ENCODE measurements at places on chromosomes 7 and 10.

DNA sequence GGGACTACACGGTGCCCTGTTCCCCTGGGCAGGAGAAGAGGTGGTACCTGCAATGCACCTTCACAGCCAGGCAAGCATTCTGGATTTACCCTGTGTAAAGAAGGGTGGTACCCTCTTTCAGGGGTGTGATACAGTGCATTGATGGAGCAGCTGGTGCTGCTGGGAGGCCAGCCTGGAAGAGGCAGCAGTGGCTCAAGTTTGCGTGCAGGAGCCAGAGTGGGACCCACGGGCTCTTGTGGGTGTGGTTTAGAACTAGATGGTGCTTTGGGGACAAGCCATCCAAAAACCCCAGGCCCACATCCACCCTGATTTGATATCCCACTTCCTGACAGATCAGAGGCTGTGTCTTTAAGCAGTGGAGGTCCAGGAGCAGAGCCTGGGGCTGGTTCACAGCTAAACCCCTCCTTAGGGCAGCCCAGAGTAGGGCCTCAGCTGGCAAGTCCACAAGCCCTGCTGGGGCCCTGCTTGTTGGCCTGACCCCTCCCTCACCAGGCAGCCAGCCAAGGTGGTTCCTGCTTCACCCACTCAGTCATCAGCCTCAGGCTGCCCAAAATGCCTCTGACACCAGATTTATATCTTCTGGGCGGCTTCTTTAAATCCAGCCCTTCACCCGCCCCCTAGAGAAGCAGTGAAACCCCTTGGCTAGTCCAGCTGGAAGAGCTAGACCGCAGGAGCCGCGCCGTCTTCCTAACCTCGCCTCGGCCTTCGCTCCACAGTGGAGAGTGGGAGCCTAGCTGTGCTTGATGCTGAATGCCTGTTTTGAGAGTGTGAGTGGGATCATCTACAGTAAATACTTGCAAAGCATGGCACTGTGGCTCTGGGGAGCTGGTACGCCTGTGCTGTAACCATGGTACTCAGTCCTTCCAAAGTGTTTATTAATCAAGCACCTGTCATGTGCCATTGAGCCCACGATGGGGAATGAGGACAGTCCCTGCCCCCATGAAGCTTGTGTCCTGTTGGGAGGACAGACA lies 1.4 kb upstream of the ASIC3 start:
- no peak for DNase-seq

- DNase-seq = no peak
Measured at GRCh38 chr7:31236868-31237267, 103.7 kb downstream of the NEUROD6 start.

GRCh38 chr7:3055626-3056025 lies 12.0 kb upstream of the CARD11 start:
- no peak for DNase-seq

- no peak for DNase-seq
Measured at GRCh38 chr7:48703466-48703865, 220.9 kb upstream of the CDC14C start.

DNA sequence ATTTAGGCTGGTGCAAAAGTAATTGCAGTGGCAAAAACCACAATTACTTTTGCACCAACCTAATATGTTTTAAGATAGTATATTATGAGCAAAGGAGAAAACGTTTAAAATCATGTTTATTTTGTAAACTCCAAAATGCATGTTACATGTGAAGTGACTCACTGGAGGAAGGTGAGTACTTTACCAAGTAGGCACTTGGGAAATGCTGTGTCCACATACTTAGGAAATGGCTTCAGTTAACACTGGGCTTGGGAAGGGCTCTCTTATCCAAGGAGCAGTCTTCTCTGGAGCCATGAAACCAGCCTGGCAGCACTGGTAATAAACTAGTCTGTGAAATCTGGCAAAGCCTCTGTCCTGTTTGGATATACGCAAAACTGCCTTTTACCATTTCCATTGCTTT lies 4.4 kb downstream of the RPS24 start:
- DNase-seq = no peak

DNA sequence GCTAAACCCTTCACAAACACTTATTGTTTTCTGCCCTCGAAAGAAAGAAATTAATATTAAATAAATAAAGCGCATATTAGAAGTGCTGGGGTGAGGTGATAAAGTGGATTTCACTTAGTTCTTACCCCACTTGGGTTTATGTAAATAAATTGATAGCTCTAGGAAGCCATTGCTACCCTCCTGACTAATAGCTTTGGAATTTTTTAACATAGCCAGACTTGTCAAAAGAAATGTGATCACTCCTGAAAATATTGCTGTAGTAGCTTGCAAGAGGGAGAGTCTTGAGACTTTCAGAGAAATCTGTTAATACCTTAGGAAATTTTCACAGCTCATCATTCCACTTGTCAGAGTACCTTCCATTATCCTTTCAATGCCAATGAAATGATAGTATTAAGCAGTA lies 7.6 kb downstream of the ARL5B start:
- peak; percentile 82 for DNase-seq

DNA sequence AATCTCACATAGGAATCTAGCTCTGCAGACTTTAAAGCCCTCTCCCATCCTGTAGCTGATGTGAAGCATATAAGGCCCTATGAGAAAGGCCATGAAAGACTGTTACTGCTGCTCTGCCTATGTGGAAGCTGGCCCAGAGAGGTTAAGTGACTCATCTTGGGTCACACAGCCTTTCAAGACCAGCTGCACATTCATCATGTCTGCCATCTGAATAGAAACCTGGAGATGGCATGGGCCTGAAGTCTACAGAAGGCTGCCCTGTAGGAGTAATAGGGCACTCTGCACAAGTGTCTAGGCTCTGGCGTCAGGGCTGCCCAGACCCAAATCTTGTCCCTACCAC lies 59.4 kb upstream of the COL13A1 start:
- no peak for DNase-seq

- DNase-seq = peak; percentile 52
Measured at GRCh38 chr10:98170249-98171117, 36.0 kb downstream of the R3HCC1L start.

DNA sequence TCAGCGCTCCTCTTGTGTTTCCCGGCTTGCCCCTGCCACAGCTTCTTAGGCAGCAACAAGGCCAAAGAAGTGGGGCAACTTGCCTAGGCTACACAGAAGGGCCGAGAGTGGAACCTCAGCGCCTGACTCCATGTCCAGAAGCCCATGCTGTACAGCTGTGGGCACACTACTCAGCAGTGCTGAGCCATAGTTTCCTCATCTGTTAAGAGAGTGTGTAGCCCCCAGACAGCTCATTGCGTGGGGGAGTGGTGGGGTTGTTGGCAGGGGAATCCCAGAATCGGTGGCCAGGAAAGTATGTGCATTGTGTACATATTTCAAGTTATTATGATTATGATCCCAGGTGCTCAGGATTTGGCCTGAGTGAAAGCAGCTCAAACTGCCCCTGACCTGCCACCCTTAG lies 96.2 kb downstream of the CDH23 start:
- no peak for DNase-seq

DNA sequence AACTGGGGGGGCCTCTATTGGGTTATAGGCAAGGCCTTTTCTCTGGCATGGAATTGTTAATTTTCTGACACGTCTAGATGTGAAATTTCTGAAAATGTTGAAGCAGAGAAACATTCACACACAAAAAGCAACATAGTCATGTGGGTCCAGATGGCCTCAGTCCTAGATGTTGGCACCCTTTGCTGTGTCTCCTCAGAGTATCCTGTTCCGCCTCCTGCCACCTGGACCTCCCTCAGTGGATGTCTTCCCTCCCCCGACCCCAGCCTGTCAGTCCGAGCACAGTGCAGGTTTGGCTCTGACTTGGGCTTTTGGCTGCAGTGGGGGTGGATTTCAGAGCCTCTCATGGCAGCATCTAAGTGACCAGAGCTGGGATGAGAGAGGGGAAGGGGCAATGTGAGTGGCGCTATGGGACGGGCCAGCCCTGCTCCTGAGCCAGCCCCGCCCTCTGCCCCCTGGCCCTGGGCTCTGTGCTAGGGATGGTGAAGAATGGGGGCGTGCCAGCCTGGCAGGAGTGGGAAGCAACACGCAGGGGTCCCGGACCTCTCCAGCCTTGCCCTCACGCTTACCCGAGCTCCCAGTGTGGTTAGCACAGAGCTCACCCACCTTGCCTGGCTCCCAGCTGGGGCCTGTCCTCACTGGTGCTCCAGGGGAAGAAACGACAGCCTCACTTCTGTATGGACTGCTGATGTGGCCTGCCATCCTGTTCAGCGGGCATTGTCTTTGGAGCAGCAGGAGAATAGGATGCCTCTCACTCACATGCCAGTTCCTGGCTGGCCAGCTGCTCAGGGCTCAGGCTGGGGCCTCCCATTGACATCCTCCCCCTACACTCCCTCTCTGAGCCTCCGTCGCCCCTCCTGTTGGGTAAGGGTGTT lies 6.2 kb downstream of the ATP6V0E2 start:
- no peak for DNase-seq

GRCh38 chr10:124541076-124541903 lies 79.7 kb downstream of the LHPP start:
- no peak for DNase-seq

DNA sequence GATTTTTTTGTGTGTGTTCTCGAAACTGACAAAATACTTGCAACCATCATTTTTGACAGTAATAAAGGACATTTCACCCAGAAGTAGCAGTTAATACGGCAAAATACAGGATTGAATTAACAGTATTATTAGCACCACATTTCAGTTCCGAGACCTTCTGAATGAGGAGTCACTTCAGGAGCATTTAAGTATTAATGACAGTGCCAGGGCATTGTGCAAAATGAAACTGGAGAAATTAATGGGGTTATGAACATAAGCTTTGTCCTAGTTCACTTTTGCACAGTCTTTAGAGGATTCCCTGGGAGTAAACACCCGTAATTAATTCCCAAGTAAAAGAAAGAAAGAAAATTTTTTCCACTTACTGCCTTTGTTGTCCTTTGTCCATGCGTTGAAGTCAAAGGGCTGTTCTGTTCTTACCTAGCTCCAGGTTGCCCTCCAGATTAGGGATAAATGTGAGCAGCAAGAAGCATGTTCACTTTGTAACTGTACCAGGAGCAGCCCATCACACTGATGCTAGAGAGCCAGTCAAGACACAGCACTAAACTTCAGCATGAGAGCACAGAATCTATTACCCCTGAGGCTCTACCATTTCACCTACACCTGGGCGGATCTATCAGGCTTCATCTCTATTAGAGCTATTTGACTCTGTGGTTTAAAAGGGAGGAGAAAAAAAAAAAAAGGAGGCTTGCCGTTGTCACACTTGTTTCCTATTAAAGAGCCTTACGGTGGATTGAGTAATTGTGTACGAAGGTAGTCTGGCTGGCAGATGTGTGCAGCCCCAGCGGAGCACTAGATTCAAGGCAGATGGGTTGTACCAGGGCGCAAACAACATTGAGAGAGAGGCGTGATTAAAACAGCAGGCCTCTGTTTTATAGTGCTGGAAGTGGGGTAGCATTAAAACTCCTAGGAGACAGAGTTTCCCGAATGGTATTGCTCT lies 297.8 kb upstream of the SEMA3A start:
- no peak for DNase-seq

- DNase-seq = peak; percentile 67
Measured at GRCh38 chr10:119209035-119209735, 1.8 kb downstream of the GRK5 start.

Data from fibroblast of skin of back (primary cell).